ENCODE measurements at places on chromosomes 1 and 21.

DNA sequence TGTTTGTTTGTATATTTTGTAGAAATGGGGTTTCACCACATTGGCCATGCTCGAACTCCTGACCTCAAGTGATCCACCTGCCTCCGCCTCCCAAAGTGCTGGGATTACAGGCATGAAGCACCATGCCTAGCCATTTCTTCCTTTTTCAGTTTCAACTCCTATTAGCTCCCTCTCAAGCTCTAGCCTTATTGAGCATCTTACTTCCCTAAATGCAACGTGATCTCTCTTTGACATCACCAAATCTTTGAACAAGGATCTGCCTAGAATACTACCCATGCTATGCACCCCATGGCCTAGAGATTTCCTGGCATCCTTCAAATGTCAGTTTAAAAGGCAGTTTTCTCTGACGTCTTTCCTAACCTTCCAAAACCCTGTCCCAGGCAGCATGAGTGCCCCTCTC is 91.1 kb upstream of the NR5A2 start:
- DNase-seq: no peak

- no peak for DNase-seq
These were observed 36.8 kb upstream of the PKN2 start for GRCh38 chr1:88647249-88647645.

- no peak for DNase-seq
These were observed 136.2 kb downstream of the ZC3H11B start for GRCh38 chr1:219476716-219477115.

- DNase-seq: no peak
These were observed 30.5 kb downstream of the CCDC185 start for GRCh38 chr1:223423641-223424233.

- no peak for DNase-seq
These were observed 124.2 kb upstream of the B3GALT2 start for GRCh38 chr1:193310564-193310963.

DNA sequence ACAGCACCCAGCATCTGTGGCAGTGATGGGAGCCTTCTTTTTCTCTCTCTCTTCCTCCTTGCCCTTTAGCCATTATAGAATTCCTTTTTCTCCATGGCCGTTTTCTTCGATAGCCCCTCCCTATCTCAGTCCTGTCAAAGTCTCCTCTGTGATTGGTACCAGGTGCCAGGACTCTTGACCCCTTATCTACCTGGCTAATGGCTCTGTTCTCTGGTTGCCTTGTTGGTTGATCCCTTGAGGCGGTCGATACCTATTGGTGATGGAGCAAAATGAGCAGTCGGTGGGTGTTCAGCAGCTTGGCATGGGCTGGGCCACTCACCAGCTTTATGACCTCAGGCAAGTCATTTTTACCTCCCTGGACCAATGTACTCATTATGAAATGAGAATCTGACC is 2.0 kb downstream of the ATF3 start:
- DNase-seq: no peak

DNA sequence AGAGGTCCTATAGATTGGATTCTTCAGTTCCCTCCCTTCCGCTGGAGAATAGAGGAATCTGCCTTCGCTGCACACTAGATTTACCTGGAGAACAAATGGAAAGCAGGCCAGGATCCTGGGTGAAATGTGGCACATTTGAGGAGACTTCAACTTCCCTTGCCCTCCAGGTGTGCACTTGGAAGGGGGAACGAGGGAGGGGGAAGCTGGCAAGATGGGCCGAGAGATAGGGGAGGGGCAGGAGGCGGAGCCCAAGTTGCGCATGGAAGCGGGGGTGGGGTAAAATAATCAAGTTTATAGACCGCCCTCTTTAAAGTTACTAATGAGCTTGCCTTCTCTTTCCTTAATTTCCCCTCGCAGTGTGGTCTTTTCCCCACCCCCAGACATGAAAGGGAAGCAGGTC is 155.7 kb upstream of the CAMK1G start:
- DNase-seq: no peak

GRCh38 chr1:25874635-25875153 is 814 bp downstream of the PAQR7 start:
- DNase-seq: no peak

DNA sequence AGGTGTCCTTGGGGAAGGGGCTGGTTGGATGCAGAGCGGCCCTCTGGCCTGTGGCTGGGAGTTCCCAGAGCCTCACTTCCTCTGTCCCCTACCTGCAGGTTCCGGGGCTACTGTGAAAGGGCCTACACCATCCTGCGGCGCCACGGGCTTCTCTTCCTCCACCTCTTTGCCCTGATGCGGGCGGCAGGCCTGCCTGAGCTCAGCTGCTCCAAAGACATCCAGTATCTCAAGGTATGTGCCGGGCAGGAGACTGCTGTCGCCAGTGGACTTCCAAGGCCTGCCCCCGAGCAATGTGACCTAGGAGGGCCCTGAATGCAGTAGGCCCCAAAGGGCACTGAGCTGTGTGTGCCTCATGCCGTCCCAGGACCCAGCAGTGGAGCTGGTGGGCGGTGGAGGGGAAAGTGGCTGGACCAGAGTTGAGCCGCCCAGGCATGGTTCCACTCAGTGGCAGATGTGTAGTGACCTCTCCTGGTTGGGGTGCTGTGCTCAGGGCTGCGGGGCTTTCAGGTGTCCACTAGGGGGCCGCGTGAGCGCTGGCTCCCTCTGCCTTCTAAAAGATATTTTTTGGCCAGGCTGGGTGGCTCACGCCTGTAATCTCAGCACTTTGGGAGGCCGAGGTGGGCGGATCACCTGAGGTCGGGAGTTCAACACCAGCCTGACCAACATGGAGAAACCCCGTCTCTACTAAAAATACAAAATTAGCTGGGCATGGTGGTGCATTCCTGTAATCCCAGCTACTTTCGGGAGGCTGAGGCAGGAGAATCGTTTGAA is 73.4 kb downstream of the PIK3CD start:
- peak; percentile 59 for DNase-seq

- DNase-seq: no peak
These were observed 386.5 kb upstream of the BRINP3 start for GRCh38 chr1:190864013-190864641.

DNA sequence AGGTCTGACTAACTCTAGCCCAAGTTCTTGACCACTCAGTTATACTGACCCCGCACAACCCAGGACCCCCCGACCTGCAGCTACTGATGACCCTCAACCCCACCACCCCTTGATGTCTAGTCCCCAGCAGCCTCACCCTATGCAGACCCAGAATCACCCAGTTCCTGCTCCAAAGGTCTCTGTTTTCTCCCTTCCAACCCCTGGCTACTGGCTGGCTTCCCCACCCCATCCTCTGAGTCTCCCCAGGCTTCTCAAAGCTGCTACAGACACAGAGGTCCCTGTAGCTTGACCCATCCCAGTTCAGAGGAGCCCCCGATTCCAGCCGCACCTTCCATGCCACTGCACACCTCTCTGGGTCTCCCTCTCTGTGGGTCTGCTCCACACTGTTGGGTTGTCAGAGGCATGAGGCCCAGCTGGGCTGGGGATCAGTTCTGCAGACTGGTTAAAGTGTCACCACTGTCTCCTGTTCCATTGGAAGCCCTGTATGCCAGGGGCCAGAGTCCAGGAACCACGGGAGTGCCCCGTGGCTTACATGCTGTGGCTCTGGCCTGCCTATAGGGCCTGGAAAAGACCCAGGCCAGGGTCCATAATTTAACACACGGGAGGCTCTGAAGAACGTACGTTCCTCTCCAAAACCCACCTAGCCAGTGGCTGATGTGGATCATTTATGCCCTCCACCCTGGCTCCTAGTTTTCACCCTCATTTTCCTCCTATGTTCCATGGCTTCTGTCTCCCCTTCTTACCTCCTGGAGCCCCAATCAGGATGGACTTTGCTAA is 497 bp downstream of the PKLR start:
- DNase-seq: no peak

DNA sequence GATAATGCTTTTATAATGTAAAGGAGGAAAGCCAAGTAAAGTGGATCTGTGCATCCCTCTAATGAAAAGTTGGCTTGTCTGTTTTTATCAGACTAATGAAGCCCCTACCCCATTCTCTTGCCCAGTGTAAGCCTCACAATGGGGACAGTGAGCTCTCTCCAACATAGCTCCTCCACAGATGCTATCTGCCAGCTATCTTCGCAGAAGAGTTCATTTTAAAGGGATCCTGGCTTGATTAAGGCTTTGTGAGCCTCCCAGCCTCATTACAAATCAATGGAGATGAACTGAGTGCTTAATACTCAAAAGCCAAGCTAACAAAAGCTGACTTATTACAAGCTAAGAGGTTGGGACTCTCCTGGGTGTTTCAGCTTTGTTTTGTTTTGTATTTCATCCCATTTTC is 514.7 kb downstream of the NUF2 start:
- no peak for DNase-seq

- DNase-seq: no peak
These were observed 83.3 kb downstream of the KCNJ15 start for GRCh38 chr21:38340131-38340530.

DNA sequence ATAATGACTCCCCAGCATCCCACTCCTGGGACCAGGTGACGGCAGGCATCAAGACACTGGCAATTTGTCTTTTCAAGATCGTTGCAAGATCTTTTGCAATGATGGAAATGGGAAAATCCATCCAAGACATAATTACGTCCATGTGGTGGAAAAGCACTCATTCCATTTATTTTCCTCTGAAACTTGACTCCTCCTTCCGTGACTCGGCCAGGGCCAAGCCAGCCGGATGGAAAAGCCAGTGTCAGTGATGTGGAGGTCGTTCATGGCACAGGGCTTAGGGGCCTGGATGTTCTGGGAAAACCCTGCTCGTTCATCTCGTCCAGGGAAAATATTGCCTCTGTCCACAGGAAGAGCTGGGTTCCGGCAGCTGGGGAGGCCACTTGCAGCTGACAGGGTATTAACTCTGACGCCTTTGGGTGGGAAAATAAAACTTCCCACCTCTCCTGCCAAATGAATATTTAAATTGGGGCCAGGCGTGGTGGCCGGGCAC is 46.2 kb downstream of the C1orf198 start:
- DNase-seq: no peak

GRCh38 chr1:174134003-174134659 is 25.2 kb upstream of the RABGAP1L start:
- no peak for DNase-seq

DNA sequence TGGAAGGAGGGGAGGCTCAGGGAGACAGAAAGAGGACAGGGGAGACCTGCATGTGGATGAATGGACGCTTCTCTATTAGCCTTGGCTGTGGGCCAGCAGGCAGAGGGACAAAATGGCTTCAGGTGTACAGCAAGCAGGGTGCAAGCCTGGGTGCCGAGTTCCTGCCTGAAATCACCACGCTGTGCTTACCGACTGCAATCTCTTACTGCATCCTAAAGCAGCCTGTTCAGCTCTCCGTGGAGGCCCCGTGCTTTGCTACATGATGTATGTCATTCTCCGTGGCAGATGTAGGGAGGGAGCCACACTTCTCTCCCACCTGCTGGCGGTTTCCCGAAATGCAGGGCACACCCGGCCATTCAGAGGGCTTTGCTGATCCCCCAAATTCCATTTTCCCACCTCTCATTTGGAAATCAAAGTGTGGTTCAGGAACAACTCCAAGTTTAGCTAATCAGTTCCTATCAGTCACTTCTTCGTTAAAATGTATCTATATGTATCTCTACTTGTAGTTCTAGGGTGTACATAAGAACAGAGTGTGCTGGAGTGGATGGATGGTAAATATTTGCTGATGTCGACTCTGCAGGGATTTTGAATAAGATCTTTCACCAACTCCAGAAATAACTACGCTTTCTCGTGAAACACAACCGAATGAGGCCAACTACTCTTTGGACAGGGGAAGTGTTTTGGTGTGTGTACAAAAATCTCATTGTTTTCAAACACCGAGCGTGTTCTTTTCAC is 122.3 kb upstream of the BACE2 start:
- DNase-seq: no peak

DNA sequence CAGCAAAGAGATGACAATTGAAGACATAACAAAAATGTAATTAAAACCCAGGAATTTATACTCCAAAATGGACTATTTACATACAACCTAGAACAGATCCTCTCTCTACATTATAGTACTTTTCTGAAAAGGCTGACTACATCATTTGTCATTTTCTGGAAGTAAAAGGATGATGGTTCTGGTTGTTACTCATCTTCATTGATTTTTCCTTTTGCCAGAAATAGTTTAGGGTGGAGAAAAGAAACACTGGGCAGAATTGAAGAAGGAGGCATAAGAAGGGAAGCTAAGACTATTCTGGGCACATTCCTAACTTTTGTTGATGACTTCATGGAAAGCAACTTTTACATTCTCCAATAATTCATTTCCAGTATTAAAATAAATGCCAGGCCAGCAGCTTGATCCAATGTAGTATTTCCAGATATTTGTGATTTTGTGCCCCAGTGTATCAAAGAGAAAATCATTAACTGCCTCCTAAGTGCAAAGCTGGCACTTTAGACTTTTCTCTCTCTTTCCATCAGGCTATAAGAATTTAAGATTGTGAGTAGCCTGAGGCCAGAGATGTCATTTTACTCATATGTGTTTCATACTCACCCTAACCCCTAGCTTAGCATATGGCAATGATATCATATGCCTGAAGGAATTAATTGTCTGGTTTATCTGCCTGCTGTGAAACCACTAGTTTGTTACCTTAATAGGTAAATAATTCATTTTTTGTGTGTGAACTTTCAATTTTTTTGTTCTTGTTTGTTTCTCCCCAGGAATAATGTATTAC is 369.5 kb upstream of the LYPLAL1 start:
- DNase-seq: no peak

DNA sequence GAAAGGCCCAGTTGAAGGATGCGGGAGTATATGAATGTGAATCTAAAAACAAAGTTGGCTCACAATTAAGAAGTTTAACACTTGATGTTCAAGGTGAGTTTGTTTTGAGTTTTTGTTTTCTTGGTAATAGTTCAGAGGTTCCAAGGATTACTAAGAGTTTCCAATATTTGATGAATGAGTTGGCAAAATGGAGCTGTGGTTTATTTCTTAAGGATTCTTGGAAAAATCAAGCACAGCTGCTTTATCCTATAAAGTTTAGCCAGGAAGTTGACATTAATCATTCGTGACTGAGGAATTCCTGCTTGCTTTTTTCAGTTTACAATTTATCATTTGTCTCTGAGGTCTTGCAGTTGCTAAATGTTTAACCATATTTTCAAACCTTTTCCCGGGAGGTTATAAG is 15.1 kb downstream of the VCAM1 start:
- DNase-seq: no peak

- no peak for DNase-seq
These were observed 55.5 kb upstream of the RBM15 start for GRCh38 chr1:110283677-110284076.

GRCh38 chr1:203091761-203092330 is 6.0 kb upstream of the MYOG start:
- DNase-seq: no peak

DNA sequence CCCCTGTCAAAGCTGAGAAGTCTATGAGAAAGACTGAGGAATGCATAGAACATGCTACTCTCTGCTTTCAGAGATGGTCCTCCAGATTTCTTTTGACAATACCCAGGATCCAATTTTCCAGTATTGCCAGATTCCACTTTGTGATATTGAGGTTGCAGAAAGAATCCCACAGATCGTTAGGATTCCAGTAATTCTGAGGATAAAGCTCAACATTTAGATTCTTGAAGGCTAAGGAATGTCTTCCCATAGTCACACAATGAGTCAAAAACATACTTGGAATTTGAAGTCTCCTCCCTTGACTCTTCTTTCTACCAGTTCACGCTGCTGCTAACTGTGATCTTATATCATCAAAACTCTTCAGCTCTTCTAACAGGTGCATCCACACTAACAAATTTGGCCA is 57.1 kb downstream of the TNFSF18 start:
- DNase-seq: no peak

- no peak for DNase-seq
These were observed 407 bp downstream of the GALNT2 start for GRCh38 chr1:230067419-230067870.

Measured in stimulated activated CD4-positive, alpha-beta T cell treated with anti-CD3 and anti-CD28 coated beads, Interleukin-1b, Interleukin-23, amount 100 ng/mL, for 4 hours (primary cell).